Panc1 (cell line): ENCODE measurements at places on chromosomes 7 and 10.

GRCh38 chr10:120732067-120732466 lies 119.1 kb upstream of the WDR11 start:
- DNase-seq = no peak

DNA sequence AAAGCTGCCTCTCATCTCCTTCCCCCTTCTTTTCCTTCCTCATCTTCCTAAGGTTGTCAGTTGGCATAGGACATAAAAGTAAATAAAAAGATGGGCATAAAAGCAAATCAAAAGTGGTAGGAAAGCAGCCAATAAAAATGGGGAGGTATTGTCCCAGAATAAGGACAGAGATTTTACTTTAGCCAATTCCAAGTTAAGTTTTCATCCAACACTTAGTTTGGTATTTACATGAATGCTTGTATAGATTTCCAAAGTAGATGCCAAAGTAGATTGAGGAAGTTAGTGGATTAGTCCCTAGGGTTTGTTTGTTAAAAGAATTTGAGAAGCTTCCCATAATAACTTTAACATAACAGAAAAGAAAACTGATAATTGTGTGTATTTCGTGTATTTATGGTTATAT lies 33.7 kb downstream of the HDAC9 start:
- DNase-seq = no peak

DNA sequence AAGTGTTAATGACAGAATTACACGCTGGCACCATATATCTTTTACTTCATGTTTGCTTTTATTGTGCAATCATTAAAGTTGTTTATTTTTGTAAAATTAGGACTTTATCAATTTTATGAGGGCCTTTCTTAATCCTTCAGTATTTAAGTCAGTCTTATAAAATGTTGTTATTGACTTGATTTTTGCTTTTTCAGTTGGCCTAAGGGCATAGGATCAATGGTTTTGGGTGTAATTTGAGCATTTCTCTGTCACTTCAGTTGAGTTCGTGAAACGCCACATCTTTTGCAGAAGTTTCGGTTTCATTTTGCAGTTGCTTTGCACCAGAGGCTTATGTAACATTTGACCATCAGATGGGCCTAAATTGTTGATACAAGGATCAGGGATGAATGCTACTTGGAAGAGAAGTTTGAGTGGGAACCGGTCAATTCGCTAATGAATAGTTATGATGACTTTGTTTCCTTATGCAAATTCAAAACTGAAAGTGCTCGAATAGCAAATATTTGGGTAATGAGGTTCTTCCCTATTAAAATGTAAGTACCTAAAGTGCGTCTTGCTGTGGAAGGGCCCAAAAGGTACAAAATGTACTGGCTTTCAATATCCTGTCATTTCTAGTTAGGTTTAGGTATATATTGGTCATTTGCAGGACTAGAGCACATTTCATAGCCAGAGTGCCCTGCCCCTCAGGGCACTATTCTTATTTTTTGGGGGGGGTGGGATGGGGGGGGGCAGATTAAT lies 340.9 kb downstream of the LRMDA start:
- DNase-seq = no peak

DNA sequence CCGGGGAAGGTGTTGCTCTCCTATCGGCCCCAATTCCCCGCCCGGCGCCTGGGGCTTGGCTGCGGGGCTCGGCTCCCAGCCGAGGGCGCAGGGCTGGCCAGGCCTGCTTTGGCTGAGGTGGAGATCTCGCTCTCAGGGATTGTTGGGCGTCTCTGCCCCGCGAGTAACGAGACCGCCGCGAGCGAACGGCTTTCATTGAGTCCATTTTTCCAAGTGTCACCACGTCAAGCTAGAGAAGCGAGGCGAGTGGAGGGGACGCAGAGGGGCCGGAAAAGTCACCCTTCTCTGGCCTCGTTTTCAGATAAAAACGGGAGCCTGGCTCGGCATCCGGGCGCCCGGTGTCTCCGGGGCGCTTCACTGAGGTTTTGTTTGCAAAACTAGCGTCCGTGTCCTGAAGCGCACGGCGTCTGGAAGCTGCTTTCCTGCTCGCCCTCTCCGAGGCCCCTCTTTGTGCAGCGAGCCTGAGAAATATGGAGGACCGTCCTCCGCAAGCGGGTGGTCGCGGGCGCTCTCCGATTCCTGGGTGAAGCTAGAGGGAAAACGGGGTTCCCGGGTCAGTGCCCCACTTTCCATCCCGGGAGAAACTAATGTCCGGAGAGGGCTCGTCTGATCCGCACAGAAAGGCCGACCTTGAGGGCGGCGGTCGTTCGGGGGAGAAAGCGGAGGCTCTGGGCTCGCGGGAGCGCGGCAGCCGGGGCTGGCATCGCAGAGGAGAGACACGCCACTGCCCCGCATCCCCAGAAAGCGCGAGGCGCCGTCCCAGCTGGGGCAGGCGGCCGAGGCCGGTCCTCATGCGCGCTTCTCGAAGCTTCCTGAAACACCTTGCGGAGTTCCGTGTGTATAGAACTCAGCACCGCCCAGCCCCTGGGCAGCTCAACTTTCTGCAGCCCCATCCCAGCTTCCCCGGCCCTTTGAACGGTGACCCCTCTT lies 3.5 kb upstream of the EN2 start:
- DNase-seq = no peak
